GM13976 (cell line): ENCODE measurements at places on chromosomes 2 and 18.
A peak's percentile ranks its signal among the peaks of the same experiment; 100 is the strongest.

GRCh38 chr18:13362607-13363006 lies 144.0 kb downstream of the LDLRAD4 start:
- DNase-seq: no peak

DNA sequence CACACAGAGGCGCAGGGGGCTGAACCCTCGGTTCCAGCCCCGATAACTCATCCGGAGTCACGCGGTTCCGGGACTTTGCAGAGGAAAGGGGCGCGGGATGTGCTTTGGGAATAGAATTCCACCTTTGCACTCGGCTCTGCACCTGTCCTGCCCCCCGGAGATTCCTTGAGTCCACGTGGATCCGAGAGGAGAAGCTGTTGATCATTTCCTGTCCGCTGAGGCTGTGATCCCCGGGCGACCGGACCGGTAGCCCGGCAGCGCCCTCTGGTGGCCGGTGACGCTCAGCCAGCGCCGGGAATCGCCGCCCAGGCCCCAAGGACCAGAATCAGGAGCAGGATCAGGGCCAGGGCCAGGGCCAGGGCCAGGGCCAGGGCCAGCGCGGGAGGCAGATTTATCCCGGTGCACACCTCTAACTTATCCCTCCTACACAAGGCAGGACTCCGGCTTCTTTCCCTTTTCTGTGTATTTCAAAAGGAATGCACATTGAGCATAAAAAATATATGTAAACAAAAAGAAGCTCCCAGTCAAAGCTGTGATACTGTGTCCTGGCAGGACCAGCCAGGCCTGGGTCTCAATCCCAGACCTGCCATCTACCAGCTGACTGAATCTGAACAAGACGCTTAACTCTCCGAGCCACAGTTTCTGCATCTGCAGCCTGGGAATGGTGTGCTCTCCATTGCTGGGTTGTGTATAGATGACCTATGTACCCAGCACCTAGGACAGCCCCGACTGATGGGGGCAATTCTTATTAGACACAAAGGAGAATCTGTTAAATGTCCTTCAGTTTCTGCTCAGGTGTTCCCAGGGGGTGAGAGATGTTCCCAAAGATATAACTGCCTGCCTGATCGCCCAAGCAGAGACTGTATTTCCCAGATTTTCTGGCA lies 8.5 kb upstream of the SPATA3 start:
- DNase-seq: peak; percentile 92

GRCh38 chr18:48919547-48919946 lies 31.2 kb downstream of the SMAD7 start:
- no peak for DNase-seq

GRCh38 chr2:70746094-70746974 lies 21.7 kb downstream of the ADD2 start:
- no peak for DNase-seq

DNA sequence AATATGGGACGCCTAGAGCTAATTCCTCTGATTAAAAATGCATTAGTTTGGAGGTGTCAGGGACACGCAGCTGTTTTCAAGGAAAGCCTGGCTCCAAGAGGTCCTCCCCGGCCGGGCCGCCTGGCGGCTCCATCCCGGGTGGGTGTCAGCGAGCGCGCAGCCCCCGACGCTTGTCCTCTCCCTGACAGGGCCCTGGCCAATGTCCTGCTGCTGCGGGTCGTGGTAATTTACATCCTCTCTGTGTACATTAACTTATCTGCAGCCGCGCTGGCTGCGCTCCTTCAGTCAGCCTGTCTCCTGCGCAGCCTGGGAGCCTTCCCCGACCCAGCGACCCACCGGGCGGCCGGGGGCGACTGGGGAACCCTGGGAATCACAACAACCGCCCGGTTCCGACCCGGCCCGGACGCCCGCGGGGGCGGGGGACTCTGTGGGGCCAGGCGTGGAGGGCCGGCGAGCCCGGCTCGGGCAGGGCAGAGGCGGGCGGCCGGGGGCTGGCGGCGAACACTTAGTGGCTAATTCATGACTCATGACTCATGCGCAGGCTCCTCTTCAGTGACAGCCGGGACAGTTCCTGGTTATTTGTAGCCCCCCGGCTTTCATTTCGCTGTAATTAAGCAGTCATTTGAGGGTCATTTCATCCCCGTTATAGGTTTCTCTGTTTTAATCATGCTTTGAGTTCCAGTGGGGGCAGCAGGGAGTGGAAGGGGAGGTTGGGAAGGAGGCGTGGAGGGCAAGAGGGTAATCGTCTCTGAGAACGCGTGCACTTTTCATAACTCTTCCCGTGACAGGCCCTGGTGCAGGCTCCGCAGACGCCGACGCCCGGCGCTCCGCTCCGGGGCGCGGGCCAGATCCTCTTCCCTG lies 141.9 kb upstream of the CTAGE1 start:
- peak; percentile 47 for DNase-seq

DNA sequence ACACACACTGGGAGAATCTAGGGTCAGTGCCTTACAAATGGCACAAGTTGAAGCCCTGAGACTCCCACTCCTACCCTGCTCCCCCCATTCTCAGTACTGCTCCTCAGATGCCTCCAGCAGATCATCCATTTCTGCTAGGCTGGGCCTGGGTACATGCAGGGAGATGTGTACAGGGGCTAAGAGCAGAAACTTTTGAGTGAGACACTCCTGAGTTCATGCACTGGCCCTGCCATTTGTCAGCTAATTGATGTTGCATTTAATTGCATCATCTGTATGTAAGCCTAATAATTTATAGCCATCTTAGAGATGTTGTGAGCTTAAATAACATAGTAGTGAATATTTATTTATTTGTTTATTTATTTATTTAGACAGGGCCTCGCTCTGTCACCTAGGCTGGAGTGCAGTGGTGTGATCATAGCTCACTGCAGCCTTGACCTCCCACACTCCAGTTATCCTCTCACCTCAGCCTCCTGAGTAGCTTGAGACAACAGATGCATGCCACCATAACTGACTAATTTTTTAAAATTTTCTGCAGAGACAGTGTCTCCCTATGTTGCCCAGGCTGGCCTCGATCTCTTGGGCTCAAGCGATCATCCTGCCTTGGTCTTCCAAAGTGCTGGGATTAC lies 4.8 kb upstream of the CASP8 start:
- DNase-seq: no peak

DNA sequence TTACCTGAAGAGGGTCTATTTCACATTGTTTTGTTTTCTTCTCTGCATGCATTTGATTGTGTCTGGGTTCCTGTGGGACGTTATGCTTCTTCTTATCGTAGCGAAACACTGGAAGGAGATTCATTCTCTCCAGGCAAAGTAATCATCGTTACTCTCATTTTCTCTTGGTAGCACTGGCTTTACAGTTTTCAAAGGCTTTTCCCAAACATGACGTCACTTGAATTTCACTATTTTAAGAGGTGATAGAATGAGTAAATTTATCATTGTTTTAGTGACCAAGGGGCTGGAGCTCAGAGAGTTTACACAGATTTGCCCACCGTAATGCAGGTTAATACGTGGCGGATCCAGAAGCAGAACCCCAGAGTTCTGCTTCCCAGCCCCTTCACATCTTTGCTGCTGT lies 391.4 kb downstream of the DCDC2C start:
- DNase-seq: no peak

DNA sequence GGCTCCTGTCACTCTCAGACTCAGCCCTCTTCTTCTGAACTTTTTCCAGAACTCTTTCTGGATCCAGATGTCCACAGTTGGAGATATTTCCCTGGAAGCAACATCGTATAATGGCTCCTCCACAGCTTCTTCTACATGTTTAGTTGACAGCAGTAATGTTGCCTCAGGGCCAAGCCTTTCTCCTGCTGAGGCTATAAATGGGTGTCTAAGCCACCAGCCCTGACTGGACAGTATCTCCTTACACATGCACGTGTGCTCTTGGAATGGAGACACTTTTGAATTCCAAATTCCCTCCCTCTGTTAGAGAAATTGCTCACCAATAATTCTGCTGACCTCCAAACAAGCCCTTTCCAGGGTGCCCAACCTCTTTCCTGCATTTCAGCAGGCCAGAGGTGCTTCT lies 156.2 kb upstream of the PIK3C3 start:
- DNase-seq: no peak

GRCh38 chr2:148132412-148132811 lies 111.5 kb downstream of the MBD5 start:
- no peak for DNase-seq

DNA sequence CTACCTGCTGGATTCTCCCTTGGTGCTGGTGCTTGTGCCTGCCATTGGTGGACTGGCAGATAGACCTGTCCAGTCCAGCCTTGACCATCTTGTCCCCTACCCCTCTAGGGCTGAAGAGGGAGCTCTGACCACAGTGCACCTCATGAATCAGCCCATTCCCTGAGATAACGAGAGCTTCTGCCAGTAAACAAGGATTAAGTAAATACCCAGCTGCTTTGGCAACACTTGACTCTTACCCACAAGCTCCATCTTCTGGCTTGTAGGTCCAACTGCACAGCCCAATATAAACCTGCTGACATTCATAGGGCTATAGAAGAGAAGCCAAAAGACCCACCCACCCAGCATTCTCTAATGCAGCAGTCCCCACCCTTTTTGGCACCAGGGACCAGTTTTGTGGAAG lies 186.4 kb downstream of the PIK3C3 start:
- DNase-seq: no peak
